Effector CD8-positive, alpha-beta T cell (primary cell): ENCODE measurements at places on chromosomes 7 and 10.

DNA sequence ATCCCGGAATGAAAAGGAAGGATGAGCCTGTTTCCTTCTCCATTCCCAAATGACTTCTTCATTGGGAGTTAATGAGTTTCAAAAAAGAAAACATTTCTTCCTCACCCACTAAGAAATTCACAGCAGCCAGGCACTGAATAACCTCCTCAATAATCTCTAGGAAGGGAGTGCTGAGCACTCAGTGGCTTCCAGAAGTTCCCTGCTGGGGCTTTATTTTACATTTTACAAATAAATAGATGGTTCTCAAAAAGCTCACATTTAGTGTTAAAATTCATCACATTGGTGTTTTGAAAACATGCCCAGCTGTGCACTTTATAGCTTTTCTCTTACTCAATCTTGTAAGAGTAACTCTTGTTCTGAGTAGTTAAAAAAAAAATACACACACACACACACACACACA is 148.9 kb upstream of the PFKP start:
- no peak for DNase-seq

GRCh38 chr10:131155876-131156230 is 155.7 kb downstream of the TCERG1L start:
- no peak for DNase-seq

DNA sequence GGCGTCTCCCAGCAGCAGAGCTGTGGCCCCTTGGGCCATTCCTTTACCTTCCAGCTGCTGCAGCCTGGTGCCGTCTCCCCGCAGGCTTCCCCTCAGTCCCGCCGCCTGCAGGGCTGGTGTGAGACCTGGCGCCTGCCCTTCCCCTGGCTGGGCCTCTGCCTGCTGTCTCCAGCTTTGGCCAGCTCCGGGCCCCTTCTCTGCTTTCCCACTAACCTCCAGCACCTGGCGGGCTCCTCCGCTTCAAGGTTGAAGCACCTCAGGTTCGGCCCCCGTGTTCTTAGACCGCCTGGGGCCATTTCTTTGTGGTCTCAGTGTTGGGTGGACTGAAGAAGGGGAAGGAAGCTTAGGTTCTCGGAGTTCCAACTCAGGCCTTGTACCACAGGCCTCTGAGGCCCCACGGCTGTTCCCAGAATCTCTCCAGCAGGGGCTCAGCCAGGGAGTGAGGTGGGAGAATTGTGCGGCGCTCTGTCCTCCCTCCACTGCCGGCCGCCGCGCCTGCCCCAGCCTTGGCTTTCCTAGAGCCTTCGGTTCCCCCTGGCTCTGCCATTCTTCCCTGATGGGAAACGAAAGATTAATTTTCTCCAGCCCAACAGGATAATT is 30.3 kb downstream of the GBX1 start:
- no peak for DNase-seq

DNA sequence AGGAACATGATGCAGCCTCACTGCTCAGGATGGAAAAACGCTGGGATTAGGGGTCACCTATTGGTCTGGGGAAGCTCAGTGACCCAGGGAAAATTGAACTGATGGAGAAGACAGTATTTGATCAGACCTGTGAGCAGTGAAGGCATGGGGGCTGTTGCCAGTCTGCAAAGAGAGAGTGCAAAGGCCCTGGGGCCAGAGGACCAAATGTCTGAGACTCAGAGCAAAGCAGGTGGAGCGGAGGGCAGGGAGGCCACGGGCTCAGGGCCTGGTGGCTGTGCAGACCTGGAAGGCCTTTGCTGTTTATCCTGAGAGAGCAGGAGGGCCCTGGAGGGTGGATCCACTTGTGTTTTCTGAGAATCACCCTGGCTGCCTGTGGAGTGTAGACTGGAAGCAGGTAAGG is 67.1 kb downstream of the INPP5A start:
- DNase-seq: no peak

- DNase-seq: no peak
Observed at GRCh38 chr7:158881731-158882130, 25.4 kb downstream of the DYNC2I1 start.

DNA sequence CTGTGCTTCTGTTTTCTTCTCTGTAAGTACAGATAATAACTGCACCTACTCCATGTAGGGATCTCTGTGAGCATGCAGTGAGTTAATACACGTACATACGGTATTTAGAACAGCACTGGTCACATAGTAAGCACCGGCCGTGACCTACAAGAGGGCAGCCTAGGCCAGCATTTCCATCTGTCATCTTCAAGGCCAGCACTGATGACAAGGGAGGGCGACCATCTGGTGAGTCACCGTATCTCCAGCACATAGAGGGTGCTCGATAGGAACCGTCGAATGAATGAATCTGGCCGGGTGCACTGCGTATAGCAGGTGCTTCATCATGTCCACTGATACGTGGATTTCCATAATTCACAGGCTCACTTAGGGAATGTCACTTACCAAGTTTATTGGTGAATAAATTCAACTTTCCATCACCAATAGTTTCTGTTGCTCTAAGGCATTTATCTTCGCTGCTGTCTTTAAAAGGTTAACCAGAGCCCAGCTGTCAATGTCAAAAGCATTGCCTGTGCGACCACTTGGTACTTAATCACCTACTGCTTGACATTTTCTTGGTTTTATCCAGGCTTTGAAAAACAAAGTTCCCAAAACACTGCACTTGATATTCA is 8.3 kb downstream of the NOD1 start:
- no peak for DNase-seq

GRCh38 chr7:119712886-119713462 is 560.0 kb upstream of the KCND2 start:
- no peak for DNase-seq

DNA sequence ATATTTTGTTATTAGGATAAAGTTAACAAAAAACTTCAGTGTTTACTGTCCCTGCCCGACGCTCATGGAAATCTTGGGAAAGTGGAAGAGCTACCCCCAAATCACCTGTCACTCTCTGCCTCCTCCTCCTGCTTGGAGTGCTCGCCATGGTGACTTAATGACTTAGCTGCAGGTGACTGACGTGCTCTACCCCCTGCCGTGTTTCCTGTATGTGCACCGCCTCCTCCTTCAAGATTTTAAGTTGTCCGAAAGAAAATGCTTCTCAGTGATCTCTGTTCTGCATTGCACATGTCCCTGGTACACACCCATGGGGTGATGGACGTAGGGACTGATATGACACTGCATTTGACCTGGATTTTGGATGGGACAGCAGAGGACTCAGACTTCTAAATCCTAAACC is 338.8 kb upstream of the SHH start:
- no peak for DNase-seq

DNA sequence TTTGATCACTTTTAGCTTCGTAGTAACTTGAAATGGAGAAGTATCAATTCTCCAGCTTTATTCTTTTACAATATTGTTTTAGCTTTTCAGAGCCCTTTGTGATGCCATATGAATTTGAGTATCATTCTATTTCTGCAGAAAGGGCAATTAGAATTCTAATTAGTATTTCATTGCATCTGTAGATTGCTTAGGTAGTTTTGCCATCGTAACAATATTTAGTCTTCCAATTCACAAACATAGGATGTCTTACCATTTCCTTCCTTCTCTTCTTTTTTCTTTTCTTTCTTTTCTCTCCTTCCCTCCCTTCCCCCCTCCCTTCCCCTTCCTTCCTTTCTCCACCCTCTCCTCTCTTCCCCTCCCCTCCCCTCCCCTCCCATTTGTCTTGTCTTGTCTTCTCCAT is 105.0 kb downstream of the MAPK8 start:
- no peak for DNase-seq

DNA sequence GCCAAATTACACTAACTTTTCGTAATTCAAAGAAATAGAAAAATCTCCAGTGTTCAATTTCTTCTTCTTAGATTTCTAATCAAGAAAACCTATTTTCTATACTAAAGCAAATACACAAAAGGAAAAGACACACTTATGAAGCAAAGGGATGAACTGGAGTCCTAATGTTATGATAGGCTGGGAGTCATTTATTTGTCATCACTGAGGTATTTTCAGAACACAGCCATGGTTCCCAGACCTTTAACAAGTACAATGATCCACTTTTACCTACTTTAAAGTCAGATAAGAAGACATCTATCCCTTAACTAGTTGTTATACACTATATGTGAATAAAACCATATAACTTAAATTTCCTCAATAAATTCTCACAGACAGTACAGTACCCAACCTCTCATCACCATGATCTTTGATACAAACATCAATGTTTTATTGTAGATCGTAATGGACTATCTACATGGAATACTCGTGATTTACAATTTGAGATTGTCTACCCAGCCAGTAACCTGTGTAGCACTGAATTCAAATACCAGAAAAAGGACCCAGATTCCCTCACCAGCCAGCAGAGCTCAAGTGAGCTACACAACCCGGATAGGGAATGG is 12.5 kb downstream of the ASNS start:
- DNase-seq: no peak

DNA sequence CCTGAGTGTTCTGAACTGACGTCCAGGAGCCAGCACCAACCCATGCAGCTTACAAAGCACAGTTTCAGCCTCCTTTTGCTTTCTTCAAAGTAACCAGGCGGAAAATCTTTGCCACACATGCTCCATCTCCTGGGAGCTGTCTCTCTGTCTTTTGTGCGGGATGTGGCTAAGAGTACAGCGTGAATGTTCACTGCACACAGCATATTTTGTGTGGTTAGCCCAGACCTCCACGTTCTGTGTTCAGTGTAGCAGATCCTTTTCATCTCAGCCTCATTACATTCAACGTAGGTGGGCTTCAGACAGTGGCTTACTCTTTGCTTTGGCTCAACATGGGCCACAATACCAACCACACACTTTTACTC is 200.8 kb downstream of the TNS3 start:
- no peak for DNase-seq

DNA sequence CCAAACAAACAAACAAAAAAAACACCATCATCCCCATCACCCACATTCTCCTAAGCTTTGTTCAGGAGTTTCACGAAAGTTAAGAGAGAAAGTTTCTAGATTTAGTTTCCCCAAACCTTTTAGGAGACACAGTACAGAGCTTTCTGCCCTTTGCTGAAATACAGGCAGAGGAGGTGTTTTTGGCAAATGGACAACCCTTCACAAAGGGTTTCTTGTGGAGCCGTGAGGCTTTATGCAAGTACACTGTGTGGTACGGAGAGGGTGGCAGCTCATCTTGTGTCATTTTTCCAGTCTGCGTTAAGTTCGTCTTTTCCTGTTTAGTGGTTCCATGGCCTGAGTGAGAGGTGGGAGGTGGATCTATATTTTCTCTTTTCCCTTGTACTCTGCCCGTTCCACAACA is 215.5 kb upstream of the PRKCQ start:
- no peak for DNase-seq

GRCh38 chr7:71424166-71425035 is 292.5 kb downstream of the GALNT17 start:
- DNase-seq: no peak

- DNase-seq: no peak
Observed at GRCh38 chr7:132730105-132730504, 153.8 kb upstream of the PLXNA4 start.

- DNase-seq: no peak
Observed at GRCh38 chr7:113519472-113519871, 399.3 kb downstream of the PPP1R3A start.

GRCh38 chr10:119319161-119319919 is 112.0 kb downstream of the GRK5 start:
- DNase-seq: no peak

DNA sequence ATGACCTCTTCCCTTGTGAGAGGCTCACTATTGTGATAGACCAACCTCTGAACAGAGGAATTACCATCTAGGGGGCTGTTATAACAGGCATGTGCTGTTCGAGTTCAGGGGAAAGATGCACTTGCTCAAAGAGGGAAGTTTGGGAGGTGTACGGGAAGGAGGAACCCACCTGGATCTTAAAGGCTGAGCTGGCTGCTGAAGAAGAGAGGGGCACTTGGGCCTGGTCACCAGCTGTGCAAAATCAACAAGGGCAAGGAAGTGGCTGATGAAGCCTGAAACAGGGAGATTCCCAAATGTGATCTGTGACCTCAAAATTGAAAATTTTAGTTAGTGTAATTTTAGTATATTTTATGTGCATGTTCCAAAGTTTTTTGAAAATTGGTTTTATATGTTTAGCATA is 407.2 kb downstream of the AUTS2 start:
- no peak for DNase-seq

GRCh38 chr7:70156057-70156456 is 557.8 kb downstream of the AUTS2 start:
- no peak for DNase-seq

GRCh38 chr10:4151466-4151865 is 366.5 kb upstream of the KLF6 start:
- DNase-seq: no peak

- no peak for DNase-seq
Observed at GRCh38 chr10:130767116-130767730, 544.3 kb downstream of the TCERG1L start.

- no peak for DNase-seq
Observed at GRCh38 chr10:16949816-16950215, 132.6 kb upstream of the RSU1 start.

DNA sequence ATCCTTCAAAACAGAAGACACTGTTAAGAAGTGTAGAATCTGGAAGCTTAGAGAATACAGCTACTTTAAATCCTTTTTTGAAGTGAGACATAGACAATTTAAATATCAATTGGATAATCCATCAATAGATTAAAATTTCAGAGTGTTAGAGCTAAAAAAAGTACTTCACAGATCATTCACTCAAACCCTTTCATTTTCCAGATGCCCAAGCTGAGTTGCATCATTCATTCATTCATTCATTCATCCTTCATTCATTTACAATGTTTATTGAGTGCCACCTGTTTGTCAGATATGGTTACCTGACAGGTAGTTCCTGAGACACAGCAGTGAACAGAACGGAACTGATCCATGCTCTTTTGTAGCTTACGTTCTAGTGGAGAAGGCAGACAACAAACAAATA is 290.7 kb upstream of the MTPN start:
- DNase-seq: no peak
